Epithelial cell of esophagus (primary cell): ENCODE measurements at places on chromosomes 1 and 21.

- no peak for DNase-seq
These were observed 17.4 kb downstream of the MAST2 start for GRCh38 chr1:45820788-45821187.

- DNase-seq = no peak
These were observed 148.5 kb downstream of the LMX1A start for GRCh38 chr1:165207853-165208515.

DNA sequence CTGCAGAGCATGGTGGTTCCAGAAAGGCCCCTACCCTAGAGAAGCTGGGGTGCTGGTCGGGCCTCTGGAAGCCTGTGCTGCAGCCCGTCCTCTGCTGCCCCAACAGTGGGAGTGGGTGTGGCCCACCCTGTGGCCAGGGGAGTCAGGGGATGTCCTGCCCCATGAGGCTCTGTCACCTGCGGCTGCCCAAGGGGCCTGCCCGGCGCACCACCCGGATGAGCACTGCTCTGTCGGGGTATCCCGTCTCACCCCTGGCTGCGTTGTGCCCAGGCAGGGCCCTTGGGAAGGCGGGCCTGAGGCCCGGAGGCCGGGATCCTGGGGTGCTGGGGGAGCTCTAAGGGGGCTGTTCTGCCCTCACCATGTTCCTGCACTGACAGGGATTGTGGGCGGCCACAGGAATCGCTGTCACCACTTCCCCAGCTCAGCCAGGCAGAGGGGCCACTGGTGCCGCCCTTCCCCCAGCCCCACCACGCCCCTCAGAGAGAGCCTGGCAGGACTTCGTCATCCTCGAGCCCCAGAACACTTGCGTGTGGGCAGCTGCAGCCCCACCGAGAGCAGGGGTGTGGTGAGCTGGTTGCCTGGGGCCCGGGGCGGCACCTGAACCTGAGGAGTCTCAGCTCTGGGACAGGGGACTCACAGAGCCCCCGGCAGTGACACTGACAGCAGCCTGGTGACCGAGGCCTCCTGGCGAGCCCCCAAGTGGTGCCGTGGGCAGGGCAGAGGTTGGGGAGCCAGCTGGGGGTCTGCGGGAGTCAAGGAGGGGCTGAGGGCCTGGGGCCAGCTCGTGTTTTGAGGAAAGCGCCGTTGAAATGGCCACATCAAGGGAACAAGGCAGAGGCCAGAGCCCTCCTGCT lies 20.2 kb downstream of the PANK4 start:
- DNase-seq = peak; percentile 42

DNA sequence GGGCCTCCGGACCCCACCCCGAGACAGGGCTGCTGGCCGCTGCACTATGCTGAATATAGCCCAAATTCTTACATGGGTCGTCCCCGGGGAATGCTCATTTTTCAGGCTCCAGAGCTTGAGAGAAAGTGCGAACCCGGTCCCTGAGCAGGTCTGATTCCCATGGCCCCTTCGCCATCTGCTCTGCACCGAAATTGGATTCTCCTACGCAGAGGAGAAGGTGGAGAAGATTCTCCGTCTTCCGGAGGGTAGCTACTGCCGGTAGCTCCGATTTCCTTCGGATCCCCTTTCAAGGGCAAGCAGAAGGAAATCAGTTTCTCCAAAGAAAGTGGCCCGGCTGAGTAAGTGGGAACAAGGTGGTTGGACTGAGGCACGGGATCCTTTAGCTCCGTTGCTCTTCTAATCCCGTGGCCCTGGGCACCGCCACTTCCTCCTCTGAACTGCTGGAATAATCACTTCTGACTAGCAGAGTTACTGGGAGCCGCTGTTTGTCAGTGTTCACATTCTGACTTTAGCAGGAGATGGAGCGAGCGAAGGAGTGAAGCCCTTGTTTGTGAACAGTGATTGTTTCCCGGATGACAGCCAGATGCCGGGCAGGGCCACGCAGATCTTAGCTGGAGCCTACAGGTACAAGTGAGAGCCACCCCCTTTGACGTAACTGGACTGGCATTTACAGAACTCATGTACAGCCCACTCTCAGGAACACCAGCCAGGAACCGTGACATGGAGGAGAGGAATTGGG lies 1.1 kb upstream of the ZNF496 start:
- peak; percentile 75 for DNase-seq

- no peak for DNase-seq
These were observed 116.2 kb upstream of the KCNK2 start for GRCh38 chr1:214966346-214966745.
